ENCODE measurements at places on chromosomes 6 and 20.

DNA sequence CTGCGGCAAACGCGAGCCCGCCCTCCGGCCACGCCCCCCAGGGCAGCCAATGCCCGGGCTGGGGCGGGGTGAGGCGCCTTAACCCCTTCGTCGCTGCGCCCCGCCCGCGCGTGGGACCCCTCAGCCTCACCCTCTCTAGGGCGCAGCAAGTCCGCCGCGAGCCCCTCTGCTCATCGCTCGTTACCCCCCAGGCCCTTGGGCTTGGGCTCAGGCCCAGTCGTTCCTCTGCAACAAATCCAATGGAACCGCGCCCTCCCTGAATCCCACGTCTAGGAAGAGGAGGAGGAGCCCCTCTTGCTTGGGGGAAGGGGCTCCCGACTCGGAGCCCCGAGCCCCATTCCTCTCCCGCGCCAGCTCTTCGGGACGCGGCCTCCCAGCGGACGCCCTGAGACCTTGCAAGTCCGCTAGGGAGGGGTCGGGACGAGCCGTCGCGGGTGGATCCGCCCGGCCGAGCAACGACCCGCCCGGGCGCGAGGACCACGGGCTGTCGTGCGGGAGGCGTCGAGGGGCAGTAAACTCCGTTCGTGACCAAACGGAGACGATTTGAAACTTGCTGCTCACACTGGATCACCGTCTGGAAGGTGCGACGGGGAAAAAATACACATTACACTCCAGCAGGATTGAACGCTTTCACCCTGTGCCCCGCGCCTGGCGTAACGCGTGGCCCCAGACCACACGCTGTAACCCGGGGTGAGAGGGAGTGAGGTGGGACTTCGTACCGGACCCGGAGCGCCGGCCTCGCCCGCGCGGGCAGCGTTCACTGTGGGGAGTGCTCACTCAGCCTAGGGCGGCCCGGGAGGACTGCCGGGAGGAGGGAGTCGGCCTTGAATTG lies 477 bp upstream of the LZTS3 start:
- DNase-seq, result peak; percentile 88

GRCh38 chr6:2952557-2953095 lies 18.7 kb downstream of the SERPINB6 start:
- peak; percentile 73 for DNase-seq

GRCh38 chr6:73302339-73302738 lies 39.3 kb upstream of the KHDC1 start:
- DNase-seq, result no peak

DNA sequence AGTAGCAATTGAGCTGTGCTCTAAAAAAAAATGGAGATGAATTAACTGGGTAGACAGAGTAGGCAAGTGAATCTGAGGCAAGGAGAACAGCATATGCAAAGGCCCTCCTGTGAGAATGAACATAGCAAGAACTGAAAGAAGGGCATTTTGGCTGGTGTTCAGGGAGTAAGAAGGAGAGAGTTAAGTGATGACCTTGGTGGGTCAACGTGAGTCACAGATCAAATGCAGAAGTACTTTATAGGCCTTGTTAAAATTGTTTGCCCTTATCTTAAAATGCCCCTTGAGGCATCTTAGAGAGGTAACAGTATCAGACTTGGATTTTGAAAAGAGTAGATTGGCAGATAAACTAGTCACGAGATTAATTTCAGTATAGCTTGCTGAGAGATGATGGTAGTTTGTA lies 24.5 kb downstream of the NDUFAF5 start:
- no peak for DNase-seq

GRCh38 chr20:19000078-19000477 lies 186.5 kb downstream of the SCP2D1 start:
- no peak for DNase-seq

- no peak for DNase-seq
Measured at GRCh38 chr20:37479925-37480691, 40.9 kb upstream of the NNAT start.

- no peak for DNase-seq
Measured at GRCh38 chr6:5701174-5701573, 305.6 kb downstream of the NRN1 start.

GRCh38 chr6:6600875-6601274 lies 12.4 kb downstream of the LY86 start:
- no peak for DNase-seq

DNA sequence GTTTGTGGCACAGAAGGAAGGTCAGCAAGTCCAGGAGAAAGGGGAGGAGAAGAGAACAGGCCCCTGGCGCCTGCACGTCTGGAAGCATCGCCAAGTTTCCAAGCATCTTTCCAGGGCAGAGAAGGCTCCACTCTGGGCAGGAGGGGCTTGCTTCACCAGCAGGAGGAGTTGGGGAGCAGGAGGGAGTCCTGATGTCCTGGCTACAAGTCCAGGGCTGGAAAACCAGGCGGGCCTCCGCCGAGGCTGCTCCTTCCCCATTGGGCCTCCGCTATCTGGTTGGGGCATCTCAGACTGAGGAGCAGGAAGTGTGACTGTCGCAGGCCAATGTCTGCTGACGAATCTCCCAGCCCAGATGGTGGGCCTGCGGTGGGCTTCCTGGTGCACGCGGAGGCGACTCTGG lies 421.9 kb downstream of the PREX1 start:
- no peak for DNase-seq

DNA sequence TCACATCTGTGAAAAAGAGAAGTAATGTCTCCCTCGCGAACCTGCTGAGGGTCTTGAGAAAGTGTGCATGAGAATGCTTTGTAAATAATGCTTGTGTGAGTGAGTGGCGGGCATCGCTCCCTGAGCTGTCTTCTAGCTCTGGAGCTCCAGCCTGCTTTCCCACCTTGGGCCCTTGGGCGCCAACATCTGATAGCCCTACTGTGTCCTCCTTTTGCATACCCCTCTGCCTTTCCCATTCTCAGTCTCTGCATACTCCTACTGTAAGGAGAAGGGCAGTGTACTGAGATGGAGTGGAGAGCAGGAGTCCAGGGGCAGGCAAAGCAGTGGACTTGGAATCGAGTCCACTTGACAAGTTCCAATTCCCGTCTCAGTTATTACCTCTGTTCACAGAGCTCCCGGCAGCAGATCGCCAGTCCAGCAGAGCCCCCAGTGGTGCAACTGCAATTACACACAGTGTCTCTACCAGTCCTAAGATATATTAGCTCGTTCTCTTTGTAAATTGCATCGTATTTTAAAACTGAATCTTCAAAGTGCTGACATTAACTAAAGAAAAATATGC lies 847 bp upstream of the NCR2 start:
- no peak for DNase-seq

GRCh38 chr6:169320013-169320412 lies 66.4 kb upstream of the THBS2 start:
- DNase-seq, result no peak

DNA sequence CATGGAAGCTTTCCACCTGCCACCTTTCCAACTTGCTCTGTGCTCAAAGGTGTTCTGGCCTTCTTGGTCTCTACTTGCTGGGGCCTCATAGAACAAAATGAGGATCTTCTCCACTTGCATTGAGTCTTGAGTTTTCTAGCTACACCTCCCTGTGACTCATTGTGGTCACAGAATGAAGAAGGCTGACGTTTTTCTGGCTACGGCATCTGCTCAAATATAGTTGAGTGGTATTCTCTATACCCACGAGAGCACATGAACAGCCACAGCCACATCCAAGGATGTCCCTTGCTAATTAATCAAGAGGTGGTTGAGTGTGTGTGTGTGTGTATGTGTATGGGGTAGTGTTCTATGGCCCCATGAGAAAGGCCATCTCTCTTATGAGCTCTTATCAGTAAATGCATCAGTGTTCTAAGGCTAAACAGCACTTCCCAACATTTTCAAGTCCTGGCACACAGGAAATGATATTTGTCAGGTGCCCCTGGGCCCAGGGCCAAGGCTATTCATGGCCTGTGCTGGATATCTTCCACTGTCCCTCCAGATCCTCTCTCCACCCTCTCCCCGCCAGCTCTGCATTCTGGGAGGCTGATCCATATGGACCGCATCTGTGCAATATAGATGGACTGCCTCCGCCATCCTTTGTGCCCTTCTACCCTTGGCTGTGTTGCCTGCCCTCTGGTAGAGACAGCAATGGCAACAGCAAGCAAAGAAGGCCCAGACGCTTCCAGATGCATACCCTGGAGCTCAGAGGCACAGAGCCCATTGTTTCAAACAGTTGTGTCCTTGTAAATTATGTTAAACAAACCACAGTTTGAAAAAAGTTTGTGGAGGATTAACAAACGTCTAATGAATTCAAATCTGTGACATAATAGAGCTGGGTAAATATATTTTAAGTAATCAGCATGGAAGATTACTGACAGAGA lies 150.2 kb downstream of the LRFN2 start:
- no peak for DNase-seq

GRCh38 chr6:129516005-129516404 lies 194.0 kb downstream of the ARHGAP18 start:
- no peak for DNase-seq

- DNase-seq, result no peak
Measured at GRCh38 chr20:48338717-48339116, 489.1 kb downstream of the PREX1 start.

- no peak for DNase-seq
Measured at GRCh38 chr20:50345712-50346373, 155.2 kb downstream of the CEBPB start.

DNA sequence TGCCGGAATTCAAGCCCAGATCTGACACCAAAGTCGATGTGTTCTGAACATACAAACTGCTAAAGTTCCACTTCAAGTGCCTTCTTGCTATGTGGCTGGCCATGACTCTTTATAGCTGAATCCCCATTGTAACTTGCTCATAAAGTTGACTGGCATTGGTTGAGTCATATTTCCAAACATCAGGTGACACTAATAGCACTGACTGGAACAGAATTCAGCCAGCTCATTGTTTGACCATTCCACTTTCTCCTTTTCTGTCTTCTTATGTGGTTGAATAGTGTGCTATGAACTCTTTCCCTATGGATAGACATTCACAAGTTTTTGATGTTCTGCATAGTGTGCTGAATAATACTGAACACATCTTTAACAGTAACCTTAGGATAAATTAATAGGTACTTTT lies 266.2 kb upstream of the ZFP64 start:
- DNase-seq, result no peak

GRCh38 chr6:156313037-156313436 lies 464.1 kb upstream of the ARID1B start:
- no peak for DNase-seq

- DNase-seq, result no peak
Measured at GRCh38 chr6:109456111-109456583, 575 bp upstream of the MICAL1 start.

Measured in hematopoietic multipotent progenitor cell treated with erythropoietin and hydrocortisone succinate and interleukin-3 and kit ligand, for 15 days (in vitro differentiated cells).